AML-193 (cell line): ENCODE measurements at places on chromosomes 4 and X.

DNA sequence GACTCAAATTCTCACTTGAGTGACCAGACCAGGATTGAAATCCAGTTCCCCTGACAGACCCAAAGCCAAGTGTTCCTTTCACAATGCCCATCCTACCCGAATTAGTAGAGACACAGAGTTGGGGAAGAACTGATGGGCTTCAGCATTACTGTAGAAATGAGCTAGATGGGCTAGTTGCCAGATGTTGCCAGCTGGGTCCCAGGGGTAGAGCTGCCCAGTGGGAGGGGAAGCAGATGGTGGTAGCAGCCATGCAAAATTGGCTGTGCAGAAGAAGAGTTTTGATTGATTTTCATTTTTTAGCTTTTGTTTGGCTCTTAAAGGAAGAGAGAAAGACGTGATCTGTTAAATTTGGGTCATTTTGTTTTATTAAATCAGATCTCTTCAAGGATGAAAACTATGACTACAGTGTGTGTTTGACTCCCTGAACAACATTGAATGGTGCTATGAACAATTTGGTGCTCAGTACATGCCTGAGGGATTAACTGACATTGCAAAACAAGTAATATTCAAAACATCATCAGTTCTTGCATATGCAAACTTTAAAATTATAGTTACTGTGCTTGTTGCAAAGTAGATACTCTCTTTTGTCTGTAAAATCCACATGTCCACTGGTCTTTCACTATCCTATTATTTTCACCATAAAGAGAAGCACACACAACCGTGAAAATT, 86.0 kb downstream of the PARM1 start:
- DNase-seq = no peak

- DNase-seq = no peak
These were observed 48.1 kb upstream of the DHRSX start for GRCh38 chrX:2548711-2549423.

- no peak for DNase-seq
These were observed 37.6 kb downstream of the PHKA1 start for GRCh38 chrX:72676465-72676864.

- no peak for DNase-seq
These were observed 53.7 kb upstream of the IRF2 start for GRCh38 chr4:184528051-184528450.

DNA sequence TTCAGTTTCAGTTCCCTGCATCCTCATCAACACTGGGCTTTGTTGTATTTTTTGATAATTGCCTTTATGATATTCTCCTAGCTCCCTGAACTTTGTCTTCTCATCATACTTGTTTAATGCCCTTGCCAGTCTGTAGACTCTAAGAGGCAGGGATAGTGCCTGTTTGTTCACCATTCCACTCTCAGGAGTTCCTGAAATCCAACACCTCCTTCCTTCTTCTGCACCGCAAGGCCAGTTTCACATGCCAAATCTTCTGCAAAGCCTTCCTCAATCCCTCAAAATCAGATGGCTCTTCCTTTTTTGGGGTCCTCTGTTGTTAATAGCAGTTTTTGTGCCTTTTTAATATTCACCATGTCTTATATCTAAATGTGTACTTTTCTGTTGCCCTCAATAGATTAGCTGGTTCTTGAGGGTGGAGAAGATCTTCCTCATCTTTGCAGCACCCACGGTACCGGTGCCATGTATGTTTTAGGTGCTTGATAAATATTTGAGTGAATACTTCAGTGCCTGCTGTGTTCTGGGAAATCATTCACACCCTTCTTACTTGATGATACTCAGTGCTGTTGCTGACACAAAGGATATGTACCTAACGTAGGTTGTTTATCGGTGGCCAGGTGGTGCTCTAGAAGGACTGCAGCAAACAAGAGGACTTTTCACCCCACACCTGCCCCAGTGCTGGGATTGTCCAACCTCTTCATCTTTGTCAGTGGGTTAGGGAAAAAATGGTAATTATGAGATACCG, 85.3 kb upstream of the LIMCH1 start:
- DNase-seq = no peak

DNA sequence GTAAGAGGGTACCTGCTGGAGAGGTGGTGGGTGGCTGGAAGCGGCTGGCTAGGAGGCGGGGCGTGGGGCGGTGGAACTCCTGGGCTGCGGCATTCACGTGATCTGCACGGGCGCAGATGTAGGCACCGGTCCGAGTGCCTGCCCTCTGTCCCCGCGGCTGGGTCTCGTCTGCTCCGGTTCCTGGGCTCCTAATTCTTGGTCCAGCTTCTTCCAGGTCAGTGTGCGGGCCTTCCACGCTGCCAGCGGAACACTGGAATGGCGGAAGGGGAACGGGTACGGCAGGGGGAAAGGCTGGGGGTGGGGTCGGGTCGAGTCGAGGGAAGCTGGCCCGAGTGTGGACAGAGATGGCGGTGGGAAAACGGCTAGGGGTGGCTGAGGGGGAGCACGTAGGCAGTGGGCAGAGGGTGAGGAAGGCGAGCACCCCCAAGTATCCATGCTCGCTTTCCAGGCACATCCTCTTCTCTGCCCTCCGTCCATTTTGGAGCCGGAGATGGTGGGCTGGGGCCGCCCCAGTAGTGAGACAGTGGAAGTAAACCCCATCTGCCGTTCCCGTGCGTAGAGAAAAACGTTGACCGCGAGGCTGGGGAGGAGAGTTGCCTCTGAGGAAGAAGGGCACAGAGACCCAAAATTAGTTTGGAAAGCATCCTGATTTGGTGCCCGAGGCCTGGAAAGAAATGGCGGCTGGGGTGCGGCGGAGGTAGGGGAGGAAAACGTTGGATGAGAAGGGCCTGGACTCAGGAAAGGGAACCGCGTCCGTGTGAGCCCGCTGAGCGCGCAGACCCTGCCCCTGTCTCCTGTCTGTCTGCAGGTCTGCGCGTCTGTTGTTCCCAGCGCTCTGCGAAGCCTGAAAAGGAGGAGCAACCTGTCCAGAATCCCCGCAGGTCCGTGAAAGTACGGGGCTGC, at the start of gene TCEAL4:
TSS of gene TCEAL4 (plus strand) at position 105 of the 903 bp plus-strand sequence. CDS start 1,161 bp downstream, outside the sequence.
- DNase-seq = no peak

GRCh38 chr4:94354474-94354896, 11.8 kb upstream of the HPGDS start:
- no peak for DNase-seq
